ENCODE measurements at places on chromosomes 12 and 14.

DNA sequence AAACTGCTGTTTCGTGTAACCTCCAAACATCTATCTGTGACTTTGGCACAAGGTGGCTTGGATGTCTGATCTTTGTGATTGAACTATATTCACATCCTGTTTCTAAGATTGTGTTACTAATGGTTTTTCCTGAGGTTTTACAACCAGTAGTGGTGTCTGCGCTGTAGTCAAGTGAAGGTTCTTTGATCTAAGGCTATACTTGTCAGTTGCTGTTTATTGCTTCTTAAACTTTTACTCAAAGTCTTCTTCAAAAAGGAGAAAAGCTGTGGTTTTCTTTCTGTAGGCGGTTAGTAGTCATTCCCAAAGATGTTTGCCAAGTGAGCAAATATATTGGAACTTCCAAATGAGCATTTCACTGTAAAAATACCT is 12.3 kb upstream of the CALM1 start:
- no peak for DNase-seq

DNA sequence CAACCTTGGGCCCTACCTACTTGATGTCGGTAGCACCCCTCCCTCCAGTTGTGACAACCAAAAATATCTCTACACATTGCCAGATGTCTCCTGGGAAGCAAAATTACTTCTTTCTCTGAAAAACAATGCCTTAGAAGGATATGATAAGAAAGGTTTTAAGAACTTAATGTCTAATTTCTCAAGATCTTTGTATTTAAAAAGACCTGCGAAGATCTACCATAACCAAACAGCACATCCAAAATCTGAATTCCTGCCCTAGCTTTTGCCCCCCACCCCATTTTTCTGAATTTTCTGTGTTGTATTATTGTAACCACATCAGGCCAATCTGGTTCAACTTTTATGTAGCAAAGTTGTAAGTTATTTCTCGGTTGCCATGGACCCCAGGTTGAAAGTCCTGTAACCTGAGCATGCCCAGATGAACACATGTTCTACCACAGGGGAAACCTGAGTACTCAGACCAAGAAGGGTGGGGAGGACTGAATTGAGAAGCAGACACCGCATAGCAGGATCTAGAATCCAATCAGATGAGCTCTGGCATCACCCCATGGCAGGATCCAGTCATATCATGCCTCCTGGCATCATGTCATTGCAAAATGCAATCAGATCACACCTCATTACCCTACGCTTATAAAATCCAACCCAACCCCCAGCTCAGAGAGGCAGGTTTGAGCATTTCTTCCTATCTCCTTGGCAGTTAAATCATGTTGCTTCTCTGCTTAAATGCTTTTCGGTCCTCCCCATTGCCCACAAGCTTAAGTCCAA is 8.7 kb downstream of the TMEM253 start:
- no peak for DNase-seq

DNA sequence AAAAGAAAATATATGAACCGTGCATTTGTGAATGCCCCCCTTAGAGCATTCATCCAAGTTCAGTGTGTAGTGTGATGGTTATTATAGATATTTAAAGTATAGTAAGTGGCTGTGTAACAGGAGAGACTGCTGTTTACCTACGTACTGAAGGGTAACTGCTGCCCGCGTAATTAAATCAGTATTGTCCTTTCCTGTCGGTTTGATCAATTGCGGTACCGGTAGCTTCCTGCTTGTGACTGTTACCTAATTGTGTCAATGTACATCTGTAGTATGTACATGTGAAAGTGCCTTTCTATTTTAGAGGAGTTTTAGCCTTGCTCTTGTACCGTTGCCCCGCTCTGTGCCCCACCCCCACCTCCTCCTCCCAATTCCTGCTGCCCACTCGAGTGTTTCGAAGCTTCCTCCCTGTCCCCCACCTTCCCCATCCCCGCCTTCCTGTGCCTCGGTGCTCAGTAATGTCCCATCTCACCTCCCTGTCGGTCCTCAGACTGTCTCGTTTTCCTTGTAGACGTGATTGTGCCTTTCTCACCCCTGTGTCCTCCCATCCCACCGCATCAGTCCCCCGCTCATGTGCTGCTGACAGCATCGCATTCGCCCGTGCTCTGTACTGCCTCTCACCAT is 75.0 kb downstream of the KICS2 start:
- no peak for DNase-seq

GRCh38 chr12:110704231-110704630 is 15.3 kb upstream of the HVCN1 start:
- no peak for DNase-seq

DNA sequence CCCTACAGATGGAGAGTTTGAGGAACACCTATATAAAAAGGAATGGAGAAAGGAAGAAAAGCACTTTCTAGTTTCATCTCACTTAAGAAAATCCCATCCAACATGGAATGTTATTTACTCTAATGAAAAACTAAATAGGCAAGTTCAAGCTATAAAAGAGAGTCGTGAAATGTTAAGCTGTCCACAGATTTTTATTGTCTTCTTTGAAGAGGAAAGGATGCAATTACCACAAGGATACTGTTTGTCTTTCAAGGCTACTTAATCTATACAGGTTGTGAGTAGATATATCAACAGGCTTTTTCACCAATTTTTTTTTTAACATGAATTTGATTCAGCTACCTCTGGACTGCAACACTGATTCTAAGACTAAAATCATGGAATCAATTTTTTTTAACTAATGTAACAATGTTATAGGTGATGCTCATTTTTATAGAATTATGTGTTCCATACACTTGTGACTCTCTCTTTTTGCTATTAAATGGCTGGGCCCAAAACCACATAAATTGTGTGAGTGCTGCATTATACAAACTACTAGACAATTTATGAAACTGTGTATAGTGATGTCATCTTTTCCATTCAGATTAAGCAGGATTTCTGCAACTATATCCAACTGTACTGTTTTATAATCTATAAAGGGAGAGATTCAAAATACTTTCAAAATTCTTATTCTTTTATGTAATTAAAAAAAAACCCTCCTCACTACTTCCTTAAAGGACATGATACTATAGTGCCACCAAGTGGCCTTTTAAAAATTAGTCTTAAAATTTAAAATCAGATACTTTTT is 26.8 kb upstream of the BMAL2 start:
- DNase-seq: peak; percentile 15

DNA sequence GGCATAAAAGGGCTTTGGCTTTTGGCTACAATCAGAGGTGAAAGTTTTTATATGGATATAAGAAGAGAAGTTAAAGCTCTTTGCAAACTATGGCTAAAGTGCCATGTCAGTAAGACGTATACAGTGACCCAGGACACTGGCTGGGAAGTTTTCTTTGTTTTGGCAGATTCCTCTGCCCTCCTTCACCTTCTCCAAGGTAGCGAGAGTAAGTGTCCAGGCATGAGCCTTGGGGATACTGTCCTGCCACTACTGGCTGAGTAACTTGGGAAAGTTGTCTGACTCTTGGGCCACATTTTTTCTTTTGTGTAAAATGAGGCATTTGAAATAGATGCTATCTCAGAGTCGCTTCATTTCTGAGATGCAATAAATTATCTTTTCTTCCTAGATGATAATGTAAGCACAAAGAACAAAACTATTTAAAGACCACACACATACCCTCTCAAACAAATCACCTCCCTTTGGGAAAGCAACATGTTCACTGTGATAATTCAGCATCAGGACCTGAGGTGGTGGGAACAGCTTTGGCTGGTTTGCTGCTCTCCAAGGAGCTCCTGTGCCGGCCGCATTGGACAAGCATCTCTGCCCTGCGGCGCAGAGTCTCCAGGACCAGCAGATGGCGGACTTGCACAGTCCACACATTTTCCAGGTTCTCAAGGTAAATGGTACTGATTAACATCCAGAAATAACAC is 106.3 kb downstream of the PTCSC3 start:
- peak; percentile 16 for DNase-seq

DNA sequence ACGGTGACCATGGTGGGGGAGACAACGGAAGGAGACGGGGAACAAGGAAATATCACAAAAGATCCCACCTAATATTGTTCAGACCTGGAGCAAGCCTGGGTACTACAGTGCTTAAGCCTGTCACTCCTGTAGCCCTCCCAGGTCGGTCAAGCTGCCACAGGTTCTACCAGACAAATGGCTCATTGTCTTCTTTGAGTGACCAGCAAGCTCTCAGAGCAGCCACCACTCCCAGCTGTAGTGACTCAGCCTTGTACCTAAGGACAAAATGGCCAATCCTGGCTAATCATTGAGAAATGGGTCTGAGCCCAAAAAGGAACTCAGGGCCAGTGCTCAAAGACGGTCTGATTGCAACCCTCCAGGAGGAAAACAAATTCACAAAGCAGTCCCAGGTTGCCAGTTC is 238.4 kb upstream of the NOS1 start:
- DNase-seq: no peak

- no peak for DNase-seq
These were observed 49.1 kb downstream of the B4GALNT3 start for GRCh38 chr12:508795-509194.

GRCh38 chr12:92049403-92049802 is 96.2 kb downstream of the BTG1 start:
- no peak for DNase-seq

GRCh38 chr12:117377758-117378157 is 16.3 kb upstream of the NOS1 start:
- no peak for DNase-seq

DNA sequence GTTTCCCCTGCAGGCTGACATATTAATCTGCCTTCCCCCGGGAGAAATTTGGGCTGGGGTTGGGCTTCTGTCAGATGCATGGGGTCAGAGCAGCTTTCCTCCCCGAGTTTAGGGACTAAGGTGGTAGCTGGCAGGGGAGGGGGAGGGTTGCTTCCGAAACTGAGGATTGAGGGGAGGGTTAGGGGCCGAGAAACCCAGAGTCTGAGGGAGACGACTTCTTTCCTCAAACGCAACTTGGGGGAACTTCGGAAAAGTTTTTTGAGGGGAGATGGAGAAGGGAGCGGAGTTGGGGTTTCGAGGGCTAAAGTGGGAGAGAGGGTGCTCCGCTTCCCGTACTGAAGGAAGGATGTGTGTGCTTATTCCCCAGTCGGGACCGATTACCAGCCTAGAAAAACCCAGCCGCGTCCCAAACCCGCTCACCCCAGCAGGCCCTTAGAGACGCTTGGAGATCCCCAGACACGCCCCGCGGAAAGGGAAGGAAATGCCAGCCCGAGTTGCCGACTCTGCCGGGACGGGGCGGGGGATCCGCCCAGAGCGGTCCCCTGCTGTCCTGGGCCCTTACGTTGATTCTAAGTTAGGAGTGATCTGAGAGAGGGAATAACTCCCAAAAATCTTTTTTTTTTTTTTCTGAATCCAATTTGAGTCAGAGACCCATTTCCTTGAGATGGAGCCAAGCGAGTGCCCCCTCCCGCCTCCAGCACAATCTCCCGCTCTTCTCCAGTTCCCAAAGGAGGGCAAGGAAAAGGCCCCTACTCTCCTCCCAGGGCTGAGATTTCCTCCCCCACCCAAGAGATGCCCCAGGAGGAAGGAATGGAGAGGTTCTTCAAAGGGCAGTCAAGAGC is 61.9 kb downstream of the SMUG1 start:
- DNase-seq: no peak

- DNase-seq: no peak
These were observed 51.7 kb upstream of the BCL11B start for GRCh38 chr14:99323603-99324185.

GRCh38 chr14:85308531-85309300 is 221.2 kb upstream of the FLRT2 start:
- no peak for DNase-seq

DNA sequence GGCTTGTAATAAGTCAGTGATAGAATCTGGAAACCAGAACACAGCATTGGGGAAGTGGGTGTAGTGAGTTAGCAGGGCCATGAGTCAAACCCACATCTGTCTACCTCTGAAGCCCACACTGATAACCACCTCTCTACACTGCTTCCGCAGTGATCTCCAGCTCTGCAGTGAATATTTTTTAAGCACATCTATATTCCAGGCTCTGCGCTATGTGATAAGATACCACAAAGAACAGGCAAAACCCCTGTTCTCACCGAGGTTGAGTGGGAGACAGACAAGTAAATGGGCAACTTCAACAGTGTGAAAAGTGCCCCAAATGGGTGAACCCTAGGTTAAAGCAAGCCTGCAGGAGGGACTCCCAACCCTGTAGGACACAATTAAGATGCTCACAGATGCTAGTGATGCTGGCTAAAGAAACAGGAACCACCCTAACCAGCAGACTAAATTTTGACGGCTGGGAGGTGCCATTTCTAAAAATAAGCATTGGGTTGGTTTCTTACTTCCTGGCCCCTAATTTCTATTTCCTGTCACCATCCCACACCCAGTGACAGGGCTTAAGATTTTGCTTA is 375.0 kb downstream of the DPF3 start:
- DNase-seq: no peak

GRCh38 chr14:59247801-59248584 is 59.5 kb downstream of the DAAM1 start:
- DNase-seq: no peak

DNA sequence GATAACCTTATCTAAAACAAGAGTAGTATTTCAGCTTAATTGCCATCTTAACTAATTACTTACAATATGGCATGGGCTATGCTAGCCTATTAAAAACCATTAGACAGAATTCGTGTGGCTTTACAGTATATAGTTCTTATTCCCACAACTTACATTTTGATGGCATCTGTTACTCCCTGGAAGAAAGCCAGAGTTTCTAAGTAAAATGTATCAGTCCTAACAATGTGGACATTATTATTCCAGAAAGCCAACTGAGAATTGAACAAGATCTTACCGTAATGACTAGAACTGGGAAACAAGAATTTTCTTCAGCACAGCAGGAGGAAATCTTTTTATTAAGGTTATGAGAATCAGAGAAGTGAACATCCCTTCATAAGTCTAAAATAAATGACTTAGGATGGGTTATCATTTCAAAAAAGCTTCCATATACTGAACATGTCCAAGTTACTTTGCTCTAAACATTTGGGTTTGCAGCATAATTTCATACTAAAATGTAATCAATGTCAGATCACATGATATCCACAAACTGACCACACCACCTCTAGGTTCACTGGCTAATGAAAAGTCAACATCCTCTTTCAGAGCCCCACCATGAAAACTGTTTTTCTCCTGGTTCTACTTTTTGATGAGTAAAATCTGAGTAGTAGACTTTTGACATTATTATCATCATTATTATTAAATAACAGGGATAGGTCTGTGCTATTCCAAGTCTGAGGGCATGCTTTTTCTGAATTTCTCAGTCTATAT is 179.7 kb downstream of the SSPN start:
- no peak for DNase-seq

GRCh38 chr12:93783832-93784231 is 106.7 kb downstream of the CRADD start:
- no peak for DNase-seq

- peak; percentile 47 for DNase-seq
These were observed 34.5 kb upstream of the VRK1 start for GRCh38 chr14:96762650-96763049.

GRCh38 chr14:62206456-62206855 is 444.2 kb downstream of the SNAPC1 start:
- DNase-seq: no peak

GRCh38 chr12:68375756-68376695 is 43.9 kb upstream of the MDM1 start:
- DNase-seq: no peak

GRCh38 chr12:4957761-4958160 is 48.1 kb downstream of the KCNA1 start:
- DNase-seq: no peak

- no peak for DNase-seq
These were observed 196.3 kb downstream of the EPS8 start for GRCh38 chr12:15592934-15593333.

- DNase-seq: no peak
These were observed 127.7 kb upstream of the SRRM4 start for GRCh38 chr12:118853634-118854033.

- no peak for DNase-seq
These were observed 14.2 kb upstream of the WDR20 start for GRCh38 chr14:102125546-102125945.

Measured in hepatic stellate cell (primary cell).